ENCODE measurements at places on chromosomes 5 and 9. TPM values are rescaled to one million over a fixed set of nuclear protein-coding genes. Genes with fewer than 3 reads are reported as not detected.
A peak's percentile ranks its signal among the peaks of the same experiment; 100 is the strongest.

DNA sequence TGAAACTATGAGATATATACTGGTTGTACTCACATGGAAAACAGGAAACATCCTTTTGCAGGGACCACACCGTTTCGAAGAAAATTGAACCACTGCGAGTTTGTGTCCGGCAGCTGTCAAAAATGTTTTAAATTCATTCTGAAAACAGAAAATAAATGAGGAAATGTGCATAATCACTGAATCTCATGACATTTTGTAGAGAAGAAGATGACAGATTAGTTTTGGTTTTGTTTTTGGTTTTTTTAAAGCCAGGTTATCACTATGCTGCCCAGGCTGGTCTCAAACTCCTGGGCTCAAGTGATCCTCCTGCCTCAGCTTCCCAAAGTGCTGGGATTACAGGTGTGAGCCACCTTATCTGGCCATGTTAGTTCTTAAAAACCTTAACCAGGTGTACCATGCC lies 3.5 kb downstream of the TXNDC8 start:
- no peak overlapping the region for H3K27ac ChIP-seq
- no peaks in the 10 kb centered on the region for H3K36me3 ChIP-seq
- H3K27me3 ChIP-seq = no peaks in the 10 kb centered on the region
- H3K4me1 ChIP-seq = peaks cover 6% of the 10 kb centered on the region

Gene EPB41L4B
- 20.2 TPM for total RNA-seq

DNA sequence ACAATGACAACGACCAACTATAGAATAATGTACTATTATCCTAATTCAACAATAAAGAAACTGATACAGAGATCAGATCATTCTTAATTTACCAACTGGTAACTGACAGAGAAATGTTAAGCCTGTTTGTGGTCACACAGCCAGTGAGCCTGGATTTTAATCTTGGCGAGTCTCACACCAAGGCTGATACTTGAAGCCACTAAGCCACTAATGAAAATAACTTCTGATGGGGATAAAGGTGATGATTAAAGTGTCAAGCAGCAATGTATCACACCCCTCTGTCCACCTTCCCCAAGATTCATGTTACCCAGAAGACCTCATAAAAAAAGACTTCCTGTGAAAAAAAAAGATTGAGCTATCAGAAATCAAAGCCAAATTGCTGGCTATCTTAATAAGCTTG lies 350.5 kb downstream of the SPOCK1 start:
- no peaks in the 10 kb centered on the region for H3K27me3 ChIP-seq
- H3K36me3 ChIP-seq = no peaks in the 10 kb centered on the region
- no peak overlapping the region for H3K4me3 ChIP-seq
- peaks cover 34% of the 10 kb centered on the region for H3K4me1 ChIP-seq
- H3K27ac ChIP-seq = peak overlapping the region; percentile 99
- no peak for DNase-seq

DNA sequence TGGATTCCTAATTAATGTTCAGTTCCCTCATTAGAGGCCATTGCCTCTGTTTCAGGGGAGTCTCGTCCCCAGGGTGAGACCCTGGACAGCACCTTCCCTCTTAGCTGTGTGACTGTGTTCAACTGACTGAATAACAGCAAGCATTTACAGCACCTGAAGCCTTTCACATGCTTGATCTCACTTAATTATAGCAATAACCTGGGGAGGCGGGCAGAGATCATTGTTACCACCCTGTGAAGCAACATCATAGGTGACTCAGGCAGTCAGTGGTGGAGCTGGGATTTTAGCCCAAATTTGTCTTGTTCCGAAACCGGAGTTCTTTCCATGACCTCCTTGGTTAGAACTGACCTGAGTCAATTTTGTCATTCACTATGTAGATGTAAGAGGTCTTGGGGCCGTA lies 105.2 kb upstream of the RAD23B start:
- H3K27ac ChIP-seq = no peak overlapping the region
- no peak overlapping the region for H3K4me3 ChIP-seq
- no peaks in the 10 kb centered on the region for H3K27me3 ChIP-seq
- no peaks in the 10 kb centered on the region for H3K36me3 ChIP-seq
- peaks cover 8% of the 10 kb centered on the region for H3K4me1 ChIP-seq

DNA sequence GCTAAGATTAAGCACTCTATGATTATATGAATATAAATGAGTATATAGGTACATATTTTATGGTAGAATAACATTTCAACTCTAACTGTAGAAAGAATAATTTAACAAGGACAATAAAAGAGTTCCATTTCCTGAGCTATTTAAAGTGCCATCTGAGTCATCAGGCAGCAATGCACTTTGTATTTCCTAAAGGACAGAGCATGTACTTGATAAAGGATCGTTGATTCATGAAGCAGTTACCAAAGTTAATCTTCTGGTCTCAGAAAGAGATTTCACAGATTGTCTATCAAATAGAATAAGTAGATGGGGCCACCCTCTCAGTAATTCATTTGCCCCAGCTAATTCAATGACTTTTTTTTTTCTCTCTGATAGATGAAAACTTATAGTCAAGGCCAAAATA lies 747.8 kb downstream of the CDH18 start:
- peak; percentile 42 for DNase-seq
- no peaks in the 10 kb centered on the region for H3K27me3 ChIP-seq
- peaks cover 8% of the 10 kb centered on the region for H3K4me1 ChIP-seq
- no peaks in the 10 kb centered on the region for H3K36me3 ChIP-seq
